ENCODE measurements at places on chromosomes 3 and 15.

DNA sequence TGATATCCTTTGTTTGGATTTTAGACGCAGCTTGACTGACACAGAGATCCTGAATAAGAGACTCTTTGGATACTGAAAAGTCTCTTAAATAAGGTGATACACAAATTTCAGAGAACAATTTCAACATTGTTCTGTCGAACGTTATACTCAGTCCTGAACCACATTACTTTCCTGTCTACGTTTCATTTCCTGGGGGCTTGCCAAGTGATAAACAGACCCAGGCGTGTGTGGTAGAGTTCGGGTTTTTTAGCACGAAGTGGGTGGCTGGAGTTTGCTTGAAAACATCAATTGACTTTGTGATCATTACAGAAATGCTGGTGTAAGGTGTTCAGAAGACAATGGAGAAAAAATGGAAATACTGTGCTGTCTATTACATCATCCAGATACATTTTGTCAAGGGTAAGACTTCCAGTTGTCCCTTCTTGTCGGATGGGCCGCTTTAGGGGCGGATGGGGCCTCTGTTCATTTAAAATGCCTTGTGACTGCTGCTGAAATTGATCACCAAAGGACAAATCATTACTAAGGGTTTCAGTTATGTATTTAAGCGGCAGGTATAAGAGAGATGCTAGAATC is at the start of gene CD96:
TSS of gene CD96 (plus strand) at position 287 of the 573 bp plus-strand sequence. CDS start at position 339, 52 bp downstream.
- DNase-seq, result peak; percentile 30

- DNase-seq, result no peak
Measured at GRCh38 chr3:16350597-16351318, 85.7 kb downstream of the OXNAD1 start.

DNA sequence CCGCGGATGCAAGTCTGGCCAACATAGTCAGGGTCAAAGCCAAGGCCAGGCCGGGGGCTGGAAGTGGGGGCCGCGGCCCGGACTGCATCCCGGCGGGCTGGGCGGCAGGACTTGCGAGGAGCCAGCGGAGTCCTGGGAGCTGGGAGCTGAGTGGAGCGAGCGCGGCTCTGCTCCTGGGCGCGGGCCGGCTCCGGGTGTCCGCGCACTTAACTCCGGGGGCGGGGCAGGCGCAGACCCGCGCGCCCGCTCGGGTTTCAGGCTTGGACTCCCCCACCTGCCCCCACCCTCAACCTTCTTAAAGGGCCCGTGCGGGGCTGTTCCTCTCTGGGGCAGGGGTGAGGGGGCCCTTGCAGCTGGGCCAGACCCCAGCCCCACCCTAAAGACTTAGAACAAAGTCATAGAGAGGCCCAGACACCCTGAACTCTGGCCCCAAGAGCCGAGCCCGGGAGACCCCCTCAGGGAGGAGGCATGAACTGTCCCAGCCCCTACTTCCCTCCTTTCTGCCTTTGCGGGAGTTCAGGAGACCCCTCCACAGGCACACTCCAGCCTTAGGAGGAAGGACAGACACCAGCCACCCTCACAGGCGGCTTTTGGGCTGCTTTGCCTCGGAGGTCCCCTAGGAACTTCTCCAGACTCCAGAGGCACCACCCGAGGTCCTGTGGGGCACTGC is at the start of gene CSPG4:
TSS of gene CSPG4 (minus strand) at position 181 of the 670 bp plus-strand sequence. CDS start at position 88, 93 bp downstream.
- DNase-seq, result no peak

DNA sequence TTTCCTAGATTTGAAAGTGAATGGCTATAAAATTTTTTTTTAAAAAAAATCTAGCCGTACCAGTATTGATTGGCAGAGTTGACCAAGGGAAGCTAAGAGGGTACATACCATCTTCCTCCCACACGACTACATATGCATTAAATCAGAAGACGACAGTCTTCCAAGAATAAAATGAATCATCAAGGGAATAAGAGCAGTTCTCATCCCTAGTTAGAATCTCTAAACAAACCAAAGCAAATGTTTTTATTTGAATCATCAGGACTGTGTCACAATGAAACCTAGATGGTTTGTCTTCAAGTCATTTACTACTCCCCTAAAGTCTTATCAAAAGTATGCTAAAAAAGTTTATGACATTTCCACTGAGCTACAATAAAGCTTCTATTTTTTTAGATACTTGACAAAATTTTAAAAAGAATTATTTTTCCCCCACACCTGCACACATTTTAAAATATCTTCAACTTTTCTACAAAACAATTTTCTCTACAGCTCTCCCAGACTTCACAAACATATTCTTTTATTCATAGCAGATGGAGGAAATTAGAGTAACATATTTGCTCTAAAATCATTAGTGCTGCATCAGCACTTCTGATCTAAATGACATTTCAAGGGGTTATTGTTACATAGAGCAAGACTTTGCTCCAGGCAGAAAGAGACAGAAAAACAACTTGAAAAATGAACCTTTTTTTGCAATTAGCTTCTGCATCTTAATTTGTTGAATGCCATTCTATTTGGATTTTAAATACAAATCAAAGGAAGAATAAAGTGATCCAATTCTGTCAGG is 547.1 kb downstream of the FHIT start:
- DNase-seq, result no peak

- DNase-seq, result no peak
Measured at GRCh38 chr3:39601241-39601640, 133.8 kb downstream of the MOBP start.

DNA sequence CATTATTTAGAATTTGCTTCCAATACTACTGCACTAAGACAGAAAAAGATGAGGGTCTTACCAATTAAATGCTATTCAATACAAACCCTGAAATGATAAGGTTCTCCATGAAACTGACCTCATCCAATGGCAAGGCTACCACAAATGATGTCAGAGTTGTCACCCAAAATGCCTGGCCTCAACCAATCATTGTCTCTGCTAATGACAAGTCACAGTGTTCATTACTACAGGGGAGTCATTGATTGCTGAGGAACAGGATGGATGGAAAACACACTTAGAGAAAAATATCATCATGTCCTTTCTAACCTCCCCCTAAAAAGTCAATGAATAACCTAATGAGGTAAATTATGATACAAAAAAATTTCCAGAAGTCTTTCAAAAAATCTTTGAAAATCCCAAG is 91.0 kb downstream of the FOXP1 start:
- peak; percentile 12 for DNase-seq

DNA sequence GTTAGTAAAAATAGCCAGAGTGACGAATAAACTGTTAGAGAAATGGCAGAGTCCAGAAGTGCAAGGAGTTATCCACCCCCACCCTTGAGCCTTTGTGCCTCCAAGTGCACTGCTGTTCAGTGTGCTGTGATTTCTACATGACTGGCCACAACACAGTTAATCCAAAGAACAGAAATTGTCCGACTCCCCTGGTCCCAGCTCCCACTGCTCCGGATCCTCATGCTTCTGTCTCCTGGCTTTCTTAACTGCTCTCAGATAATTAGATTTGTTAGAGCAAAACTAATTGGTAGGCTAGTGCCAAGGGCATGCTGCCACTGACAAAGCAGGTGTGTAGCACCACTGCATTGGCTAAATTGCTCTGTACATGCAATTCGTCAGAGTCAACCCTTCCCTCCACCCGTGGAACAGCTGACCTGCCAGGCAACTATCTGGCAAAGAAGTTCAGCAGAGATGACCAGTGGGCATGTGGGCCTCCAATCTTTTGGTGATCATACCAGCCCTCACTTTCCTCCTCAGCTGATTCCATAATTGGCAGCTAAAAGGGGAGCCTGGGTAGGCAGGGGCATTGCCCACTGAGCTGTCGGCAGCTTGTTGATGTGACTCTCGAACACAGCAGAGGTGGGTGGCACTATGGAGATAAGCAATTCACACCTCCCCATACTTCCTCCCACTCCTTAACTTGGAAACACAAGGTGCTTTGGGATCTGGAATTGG is 18.9 kb upstream of the ACAP2 start:
- no peak for DNase-seq

GRCh38 chr3:186640473-186640818 is 247 bp downstream of the FETUB start:
- no peak for DNase-seq

DNA sequence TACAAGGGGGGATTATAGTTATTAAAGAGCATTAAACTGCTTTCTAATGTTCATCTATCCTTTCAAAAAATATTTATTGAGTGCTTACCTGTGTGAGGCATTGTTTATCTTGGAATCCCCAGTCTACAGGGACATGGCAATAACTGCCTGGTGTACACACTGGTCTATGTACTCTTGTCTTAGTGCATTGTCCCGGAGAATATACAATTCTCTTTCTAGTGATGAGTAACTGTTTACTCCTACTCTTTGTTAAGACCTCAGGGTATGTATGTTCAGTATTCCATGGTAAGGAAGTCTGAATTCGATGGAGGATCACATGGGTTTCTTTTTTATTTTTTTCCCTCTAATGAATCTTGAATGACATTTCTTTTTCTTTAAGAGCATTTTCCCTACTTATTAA is 772.4 kb upstream of the NR2F2 start:
- DNase-seq, result no peak

- DNase-seq, result no peak
Measured at GRCh38 chr3:27138005-27138404, 231.2 kb downstream of the NEK10 start.
